ENCODE measurements at places on chromosomes 12 and 14. TPM values are rescaled to one million over a fixed set of nuclear protein-coding genes. Genes with fewer than 3 reads are reported as not detected.

AP5M1 gene
- 25.7 TPM for total RNA-seq

KERA gene
- total RNA-seq, result not detected

POTEG gene
- total RNA-seq, result not detected

EPS8 gene
- total RNA-seq, result 107 TPM

HOXC10 gene
- not detected for total RNA-seq

IPO8 gene
- total RNA-seq, result 21.4 TPM

USP44 gene
- total RNA-seq, result 0.76 TPM

OR4N2 gene
- total RNA-seq, result not detected

Data from GM23248 (cell line).